Sigmoid colon (tissue), 7 donors: ENCODE measurements at places on chromosomes 7 and 10.

GRCh38 chr7:50146692-50147091 lies 53.6 kb upstream of the ZPBP start:
- no peak for DNase-seq

DNA sequence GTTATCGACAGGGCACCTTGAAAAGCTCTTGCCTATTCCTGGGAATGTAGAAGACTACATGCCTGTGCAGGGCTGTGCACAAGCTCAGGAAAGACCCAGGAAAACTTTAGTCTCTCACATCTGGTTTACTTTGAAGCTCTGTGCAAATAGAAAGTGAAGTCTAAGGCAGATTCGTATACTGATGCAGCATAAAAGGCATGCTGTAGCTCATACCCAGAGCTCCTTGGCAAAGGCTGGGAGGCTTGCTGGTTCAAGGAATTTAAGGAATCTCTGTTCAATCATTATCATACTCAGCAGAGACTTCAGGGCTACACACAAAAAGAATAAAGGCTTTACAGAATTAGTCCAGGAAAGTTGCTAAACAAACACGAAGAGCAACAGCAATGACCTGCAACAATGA lies 192.0 kb downstream of the OTUD1 start:
- no peak for DNase-seq

DNA sequence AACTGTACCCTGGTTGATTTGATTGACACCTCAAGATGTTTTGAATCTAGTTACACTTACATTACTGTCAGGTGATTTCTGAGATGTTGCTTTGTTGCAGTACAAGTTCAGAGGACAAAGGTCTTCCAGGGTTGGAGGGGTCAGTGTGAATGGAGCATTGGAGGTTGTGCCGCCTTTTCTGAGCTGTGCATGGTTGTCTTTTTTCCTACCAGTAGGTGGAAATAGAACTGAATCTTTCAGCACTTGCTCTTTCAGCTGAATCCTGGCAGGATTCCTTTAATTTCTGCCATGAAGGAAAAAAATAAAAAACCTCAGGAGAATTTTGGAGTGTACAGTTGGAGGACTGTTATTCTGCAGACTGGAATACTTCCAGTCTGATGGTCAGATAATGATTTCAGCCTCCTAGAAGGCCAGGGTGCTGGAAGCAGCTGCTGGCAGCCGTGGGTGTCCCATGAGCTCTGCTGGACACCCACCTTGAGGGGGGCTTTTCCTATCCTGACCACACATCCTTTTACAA lies 82.7 kb downstream of the PLCE1 start:
- DNase-seq = no peak

GRCh38 chr10:118020365-118020764 lies 26.4 kb downstream of the RAB11FIP2 start:
- DNase-seq = no peak

- DNase-seq = no peak
These were observed 162.9 kb downstream of the GLI3 start for GRCh38 chr7:42074076-42074475.

DNA sequence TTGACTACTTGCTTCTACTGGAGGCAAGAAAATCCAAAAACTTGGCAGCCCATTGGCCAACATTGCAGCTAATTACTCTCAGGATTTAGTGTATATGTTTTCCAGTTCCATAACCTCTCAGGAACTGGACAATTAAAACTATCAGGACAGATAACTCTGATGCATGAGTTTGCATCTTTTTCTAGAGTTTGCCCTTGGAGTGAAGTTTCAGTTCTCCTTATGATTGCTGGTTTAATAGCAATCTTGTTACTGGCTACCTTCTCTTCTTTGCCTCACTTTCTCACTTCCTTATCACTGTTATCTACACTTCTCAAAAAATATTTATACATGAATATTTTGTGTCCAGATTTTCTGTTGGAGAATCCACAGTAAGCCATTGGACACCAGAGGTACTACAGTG lies 735.9 kb downstream of the PCDH15 start:
- DNase-seq = no peak

- no peak for DNase-seq
These were observed 3.3 kb downstream of the EDRF1 start for GRCh38 chr10:125722811-125723210.

DNA sequence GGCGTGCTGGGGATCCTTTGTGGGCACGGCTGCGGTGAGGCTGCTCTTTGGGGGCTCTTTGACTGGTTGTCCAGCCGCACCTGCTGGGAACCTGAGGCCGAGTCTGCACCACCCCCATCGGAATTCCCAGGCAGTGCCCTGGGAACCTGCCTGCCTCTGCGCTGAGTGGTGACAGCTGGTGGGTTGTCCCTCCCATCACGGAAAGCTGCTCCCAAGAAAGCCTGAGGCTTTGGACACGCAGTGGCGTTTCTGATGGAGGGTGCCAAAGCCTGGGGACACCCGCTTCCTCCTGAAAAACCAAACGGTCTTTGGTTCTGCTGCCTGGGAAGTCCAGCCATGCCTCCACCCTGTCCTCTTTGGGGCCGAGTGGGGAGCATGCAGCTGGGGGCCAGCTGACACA lies 21.4 kb upstream of the SHH start:
- DNase-seq = no peak
